ENCODE measurements at places on chromosomes 1 and 21.

DNA sequence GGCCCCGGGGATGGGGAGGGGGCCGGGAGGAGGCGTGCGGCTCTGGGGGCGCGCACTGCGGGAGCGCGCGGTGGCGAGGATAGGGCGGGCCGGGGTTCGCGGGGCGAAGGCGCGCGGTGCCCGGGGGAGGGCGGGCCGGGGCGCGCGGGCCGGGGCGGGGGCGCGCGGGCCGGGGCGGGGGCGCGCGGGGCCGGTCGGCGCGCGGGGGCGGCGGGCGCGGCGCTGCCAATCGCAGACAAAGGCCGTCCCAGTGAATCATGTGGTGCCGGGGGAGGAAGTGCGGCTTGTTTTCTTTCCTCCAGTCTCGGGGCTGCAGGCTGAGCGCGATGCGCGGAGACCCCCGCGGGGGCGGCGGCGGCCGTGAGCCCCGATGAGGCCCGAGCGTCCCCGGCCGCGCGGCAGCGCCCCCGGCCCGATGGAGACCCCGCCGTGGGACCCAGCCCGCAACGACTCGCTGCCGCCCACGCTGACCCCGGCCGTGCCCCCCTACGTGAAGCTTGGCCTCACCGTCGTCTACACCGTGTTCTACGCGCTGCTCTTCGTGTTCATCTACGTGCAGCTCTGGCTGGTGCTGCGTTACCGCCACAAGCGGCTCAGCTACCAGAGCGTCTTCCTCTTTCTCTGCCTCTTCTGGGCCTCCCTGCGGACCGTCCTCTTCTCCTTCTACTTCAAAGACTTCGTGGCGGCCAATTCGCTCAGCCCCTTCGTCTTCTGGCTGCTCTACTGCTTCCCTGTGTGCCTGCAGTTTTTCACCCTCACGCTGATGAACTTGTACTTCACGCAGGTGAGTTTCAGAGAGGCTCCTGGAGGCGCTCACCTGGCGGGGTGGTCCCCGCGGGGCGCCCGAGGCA lies at the start of gene GPR137B:
GPR137B (plus strand) TSS at position 287 of the 851 bp plus-strand sequence; CDS start at position 371, 84 bp downstream.
- no peaks in the 10 kb centered on the region for H3K36me3 ChIP-seq
- H3K27me3 ChIP-seq = peaks cover 9% of the 10 kb centered on the region
- no peak within 1 kb of the TSS for H3K27ac ChIP-seq
- H3K4me3 ChIP-seq = peak within 1 kb of the TSS; percentile 89

DNA sequence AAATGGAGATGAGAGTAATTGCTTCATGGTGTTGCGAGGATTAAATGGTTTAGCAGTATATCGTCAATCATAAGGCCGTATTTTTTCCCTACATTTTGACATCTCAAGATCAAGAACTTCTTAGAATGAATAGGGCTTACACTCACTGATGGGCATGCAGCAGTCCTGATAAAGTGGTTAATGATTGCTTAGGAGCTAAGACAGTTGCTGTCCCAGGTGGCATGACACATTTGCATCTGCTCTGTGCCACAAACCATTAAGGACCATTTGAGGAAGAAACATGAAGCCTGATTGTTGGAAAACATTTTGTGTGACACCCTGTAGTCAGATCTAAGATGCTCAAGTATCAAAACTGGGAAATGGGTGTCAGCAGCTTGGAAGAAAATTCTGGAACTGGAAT lies 81.0 kb upstream of the SGIP1 start:
- H3K4me3 ChIP-seq = no peak overlapping the region
- peaks cover 5% of the 10 kb centered on the region for H3K4me1 ChIP-seq
- H3K27me3 ChIP-seq = no peaks in the 10 kb centered on the region
- H3K27ac ChIP-seq = no peak overlapping the region
- no peak for DNase-seq
- no peaks in the 10 kb centered on the region for H3K36me3 ChIP-seq

- no peaks in the 10 kb centered on the region for H3K27me3 ChIP-seq
- no peaks in the 10 kb centered on the region for H3K4me1 ChIP-seq
- no peaks in the 10 kb centered on the region for H3K36me3 ChIP-seq
- H3K4me3 ChIP-seq = no peak overlapping the region
- no peak for DNase-seq
Observed at GRCh38 chr1:237281481-237281880, 239.5 kb downstream of the RYR2 start.

- no peak for DNase-seq
- H3K36me3 ChIP-seq = no peaks in the 10 kb centered on the region
- no peak overlapping the region for H3K27ac ChIP-seq
- no peaks in the 10 kb centered on the region for H3K27me3 ChIP-seq
- H3K4me3 ChIP-seq = no peak overlapping the region
- peaks cover 8% of the 10 kb centered on the region for H3K4me1 ChIP-seq
Observed at GRCh38 chr21:29655577-29655976, 284.2 kb downstream of the GRIK1 start.

DNA sequence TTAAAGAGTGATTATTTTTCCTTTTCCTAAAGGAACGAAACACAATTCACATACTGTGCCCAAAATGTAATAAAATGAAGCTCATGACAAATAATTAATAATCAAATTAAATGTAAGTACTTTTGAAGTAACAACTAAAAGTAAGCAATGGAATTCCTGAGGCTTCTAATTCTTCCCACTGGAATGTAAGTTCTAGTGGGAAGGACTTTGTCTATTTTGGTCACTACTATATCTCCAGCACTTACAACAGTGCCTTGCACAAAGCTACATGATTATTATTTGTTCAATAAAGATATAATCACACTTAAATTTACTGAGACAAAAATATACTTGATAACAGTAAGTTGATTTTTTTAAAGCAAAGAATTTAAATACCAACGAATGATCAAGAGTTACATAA lies 128.8 kb downstream of the COQ8A start:
- H3K27ac ChIP-seq = no peak overlapping the region
- H3K4me3 ChIP-seq = no peak overlapping the region
- H3K36me3 ChIP-seq = peaks cover 11% of the 10 kb centered on the region

GRCh38 chr1:8604041-8604945 lies 213.1 kb downstream of the RERE start:
- no peaks in the 10 kb centered on the region for H3K4me1 ChIP-seq
- H3K36me3 ChIP-seq = no peaks in the 10 kb centered on the region
- H3K4me3 ChIP-seq = no peak overlapping the region
- no peak for DNase-seq
- H3K27me3 ChIP-seq = no peaks in the 10 kb centered on the region

GRCh38 chr1:206490771-206491405 lies 16.4 kb upstream of the RASSF5 start:
- H3K4me1 ChIP-seq = peaks cover 15% of the 10 kb centered on the region
- H3K27ac ChIP-seq = no peak overlapping the region
- peak; percentile 66 for DNase-seq
- no peaks in the 10 kb centered on the region for H3K27me3 ChIP-seq

GRCh38 chr1:175171036-175171913 lies 21.3 kb downstream of the KIAA0040 start:
- no peak overlapping the region for H3K4me3 ChIP-seq
- no peak overlapping the region for H3K27ac ChIP-seq
- no peaks in the 10 kb centered on the region for H3K4me1 ChIP-seq
- H3K36me3 ChIP-seq = no peaks in the 10 kb centered on the region

DNA sequence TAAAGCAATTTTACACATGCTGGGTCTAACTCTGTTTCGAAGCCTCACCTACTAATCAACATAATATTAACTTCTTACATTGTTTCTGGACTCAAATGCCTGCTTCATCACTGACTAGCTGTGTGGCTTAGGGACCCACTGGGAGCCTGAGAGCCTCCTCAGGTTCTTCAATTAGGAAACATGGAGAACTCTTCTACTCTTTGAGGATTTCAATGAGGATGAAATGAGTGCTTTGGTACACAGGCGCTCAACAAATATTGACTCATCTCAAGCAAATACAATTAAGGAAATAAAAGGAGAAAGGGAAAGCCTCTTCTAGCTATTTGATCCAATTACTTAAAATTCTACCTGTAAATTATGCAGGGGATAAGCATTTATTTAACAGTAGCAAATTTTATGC lies 84.4 kb upstream of the JAK1 start:
- no peak for DNase-seq
- H3K4me3 ChIP-seq = no peak overlapping the region
- no peaks in the 10 kb centered on the region for H3K4me1 ChIP-seq
- no peak overlapping the region for H3K27ac ChIP-seq

GRCh38 chr1:33846861-33847260 lies 17.0 kb upstream of the HMGB4 start:
- H3K27ac ChIP-seq = no peak overlapping the region
- H3K4me1 ChIP-seq = no peaks in the 10 kb centered on the region
- DNase-seq = no peak
- no peaks in the 10 kb centered on the region for H3K27me3 ChIP-seq
- no peaks in the 10 kb centered on the region for H3K36me3 ChIP-seq

GRCh38 chr1:151723726-151724370 lies 2.5 kb downstream of the RIIAD1 start:
- no peak overlapping the region for H3K27ac ChIP-seq
- no peak for DNase-seq
- H3K36me3 ChIP-seq = no peaks in the 10 kb centered on the region
- H3K27me3 ChIP-seq = peaks cover 45% of the 10 kb centered on the region
- no peak overlapping the region for H3K4me3 ChIP-seq
- peaks cover 22% of the 10 kb centered on the region for H3K4me1 ChIP-seq

DNA sequence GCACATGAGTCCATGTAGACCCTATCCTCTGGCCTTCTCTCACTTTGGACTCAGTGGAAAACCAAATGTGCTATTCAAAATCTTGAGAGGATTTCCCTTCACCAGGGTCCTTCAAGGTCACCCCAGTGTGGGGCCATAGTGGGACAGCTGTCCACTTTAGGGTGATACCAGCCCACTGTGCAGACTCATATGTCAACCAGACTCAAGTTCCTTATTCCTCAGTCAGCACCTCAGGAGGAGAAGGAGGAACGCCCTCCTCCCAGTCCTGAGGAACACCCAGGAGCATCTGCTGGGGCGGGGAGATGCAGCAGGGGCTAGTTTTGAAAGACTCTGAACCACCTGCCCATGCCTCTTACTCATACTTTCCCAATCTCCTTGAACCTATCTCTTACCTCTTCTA lies 340.9 kb downstream of the MATN1 start:
- DNase-seq = no peak
- H3K36me3 ChIP-seq = no peaks in the 10 kb centered on the region
- no peaks in the 10 kb centered on the region for H3K27me3 ChIP-seq

GRCh38 chr1:198788561-198789064 lies 149.8 kb downstream of the PTPRC start:
- DNase-seq = no peak
- no peaks in the 10 kb centered on the region for H3K36me3 ChIP-seq
- no peaks in the 10 kb centered on the region for H3K4me1 ChIP-seq
- H3K27me3 ChIP-seq = no peaks in the 10 kb centered on the region
- H3K4me3 ChIP-seq = no peak overlapping the region

All from osteoblast (primary cell).